ENCODE measurements at places on chromosomes 16 and 17.
A peak's percentile ranks its signal among the peaks of the same experiment; 100 is the strongest.

DNA sequence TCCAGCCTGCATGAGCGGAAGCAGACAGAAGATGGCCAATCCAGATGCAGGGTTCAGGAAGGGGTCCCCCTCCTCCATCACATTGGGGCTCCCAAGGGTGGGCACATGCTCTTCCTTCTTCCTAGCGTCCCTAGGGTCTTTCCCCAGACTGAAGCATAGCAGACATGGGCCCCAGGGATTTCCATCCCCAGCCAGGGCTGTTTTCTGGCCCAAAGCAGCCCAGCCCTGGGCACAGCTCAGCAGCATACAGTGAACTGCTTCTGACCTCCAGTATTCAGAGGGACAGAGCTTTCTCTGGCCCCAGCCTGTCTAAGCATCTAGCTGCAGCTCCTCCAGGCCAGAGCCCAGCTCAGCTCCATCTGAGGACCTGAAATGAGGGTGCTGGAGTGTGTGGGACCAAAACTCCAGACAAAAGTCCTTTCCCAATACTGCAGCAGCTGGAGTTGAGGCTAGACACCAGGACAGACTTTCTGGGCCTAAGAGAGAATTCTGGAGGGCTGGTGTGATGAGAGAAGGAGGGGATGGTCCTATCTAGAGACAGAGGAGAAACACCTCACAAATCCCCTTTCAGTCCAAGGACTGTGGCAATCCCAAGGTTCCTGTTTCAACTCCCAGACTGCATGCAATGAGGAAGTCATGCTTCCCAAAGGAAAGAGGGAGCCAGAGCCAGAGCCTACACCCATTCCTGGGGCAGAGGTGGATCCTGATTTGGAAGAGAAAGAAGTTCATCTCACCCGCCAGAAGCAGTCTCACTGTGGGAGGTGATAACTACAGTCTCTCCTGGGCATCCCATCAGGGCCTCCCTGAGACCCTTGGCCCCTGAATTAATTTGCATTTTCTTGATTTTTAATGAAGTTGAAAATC, 4.5 kb upstream of the FOXN1 start:
- no peak for DNase-seq

DNA sequence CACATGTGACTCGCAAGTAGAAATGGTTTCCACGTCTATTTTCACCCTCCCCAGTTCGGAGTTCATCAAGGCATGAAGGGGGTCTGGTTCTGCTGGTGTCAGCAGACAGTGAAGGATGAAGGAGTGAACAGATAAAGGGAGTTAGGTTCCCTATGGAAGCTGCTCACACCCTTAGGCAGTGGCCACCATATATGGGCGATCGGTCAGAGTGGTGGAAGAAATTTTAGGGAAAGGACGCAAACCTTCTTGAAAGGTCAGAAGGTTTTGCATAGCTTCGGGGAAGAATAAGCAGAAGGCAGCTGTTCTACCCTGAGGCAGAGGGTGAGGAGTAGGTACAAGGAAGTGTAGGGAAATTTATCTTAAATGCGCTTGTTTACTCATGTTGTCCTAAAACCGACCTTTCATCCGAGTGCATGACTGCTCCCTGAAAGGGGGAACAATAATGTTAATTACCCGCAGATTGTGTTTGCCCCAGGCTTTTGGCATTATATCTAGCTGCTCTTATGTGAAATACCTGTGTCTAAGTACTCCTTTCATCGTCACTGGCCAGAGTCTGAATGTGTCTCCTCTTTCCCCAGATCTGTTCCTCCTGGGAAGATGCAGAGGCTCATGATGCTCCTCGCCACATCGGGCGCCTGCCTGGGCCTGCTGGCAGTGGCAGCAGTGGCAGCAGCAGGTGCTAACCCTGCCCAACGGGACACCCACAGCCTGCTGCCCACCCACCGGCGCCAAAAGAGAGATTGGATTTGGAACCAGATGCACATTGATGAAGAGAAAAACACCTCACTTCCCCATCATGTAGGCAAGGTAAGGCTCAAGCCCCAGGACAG, 12.5 kb downstream of the CDH5 start:
- DNase-seq: no peak

- DNase-seq: no peak
These were observed 232.4 kb downstream of the IRX3 start for GRCh38 chr16:54053891-54054820.

GRCh38 chr17:53335443-53335842, 487.3 kb upstream of the KIF2B start:
- no peak for DNase-seq

DNA sequence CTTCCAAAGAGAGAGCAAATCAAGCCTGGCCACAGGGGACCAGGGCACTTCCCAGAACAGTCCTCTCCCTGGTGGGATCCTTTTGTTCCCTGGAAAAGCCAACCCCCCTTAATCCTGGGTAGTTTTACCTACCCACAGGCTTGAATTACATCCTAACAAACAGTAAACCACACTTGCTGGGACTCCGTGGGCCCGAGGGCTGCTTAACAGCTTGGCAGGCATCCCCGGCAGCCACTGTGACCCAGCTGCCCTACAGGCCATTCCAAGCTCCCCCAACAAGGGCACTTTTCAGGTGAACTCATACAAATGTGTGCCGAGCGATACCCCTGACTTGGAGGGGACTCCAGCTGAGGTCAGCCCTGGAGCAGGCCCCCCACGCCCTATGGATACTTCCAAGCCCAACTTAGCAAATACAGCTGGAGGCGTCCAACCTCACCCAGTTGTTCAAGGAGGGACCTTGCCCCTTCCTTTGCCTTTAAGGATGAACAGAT, 26.4 kb downstream of the ADCY9 start:
- DNase-seq: no peak

GRCh38 chr17:39487946-39488345, 26.7 kb downstream of the CDK12 start:
- no peak for DNase-seq

- DNase-seq: peak; percentile 56
These were observed 818 bp upstream of the NRN1L start for GRCh38 chr16:67883872-67884261.

DNA sequence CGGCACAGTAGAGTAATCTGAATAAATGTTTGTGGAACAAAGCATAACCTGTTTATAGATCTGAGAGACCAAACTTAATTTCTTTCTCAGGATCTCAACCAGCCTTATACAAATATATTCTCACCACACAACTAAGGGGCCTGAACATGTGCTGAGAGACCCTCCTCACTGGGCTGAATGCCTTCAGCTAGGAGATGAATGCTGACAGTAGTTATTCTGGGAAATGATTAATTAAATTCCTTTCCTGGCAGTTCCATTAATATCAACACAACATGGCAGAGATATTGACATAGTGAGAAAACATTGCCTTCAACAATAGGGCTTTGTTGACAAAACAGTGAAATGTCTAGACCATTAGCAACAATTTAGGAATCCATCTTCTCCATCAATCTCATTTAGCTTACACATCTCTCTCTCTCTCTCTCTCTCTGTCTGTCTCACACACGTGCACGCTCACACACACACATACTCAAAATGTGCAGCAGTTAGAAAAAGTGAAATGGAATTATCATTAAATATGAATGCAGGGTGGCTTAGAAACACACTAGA, 780.8 kb upstream of the CDH8 start:
- no peak for DNase-seq

DNA sequence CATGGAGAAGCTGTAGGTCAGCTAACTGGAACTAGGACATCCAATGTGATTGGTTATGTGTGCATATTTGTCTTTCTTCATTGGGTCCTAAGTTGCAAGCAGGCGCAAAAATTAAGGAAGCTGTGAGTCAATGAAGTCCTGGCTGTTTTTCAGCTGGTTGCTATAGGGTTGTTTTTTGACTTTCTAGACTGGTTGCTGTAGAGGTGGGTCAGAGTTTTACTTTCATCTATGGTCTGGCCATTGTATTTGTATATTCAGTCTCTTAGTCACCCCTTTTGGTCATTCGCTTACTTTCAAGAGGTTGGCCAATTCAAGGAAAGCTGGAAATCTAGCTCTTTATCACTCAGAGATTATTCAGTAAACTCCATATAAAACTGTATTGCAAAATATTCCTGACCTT, 62.0 kb upstream of the AMZ2 start:
- no peak for DNase-seq

DNA sequence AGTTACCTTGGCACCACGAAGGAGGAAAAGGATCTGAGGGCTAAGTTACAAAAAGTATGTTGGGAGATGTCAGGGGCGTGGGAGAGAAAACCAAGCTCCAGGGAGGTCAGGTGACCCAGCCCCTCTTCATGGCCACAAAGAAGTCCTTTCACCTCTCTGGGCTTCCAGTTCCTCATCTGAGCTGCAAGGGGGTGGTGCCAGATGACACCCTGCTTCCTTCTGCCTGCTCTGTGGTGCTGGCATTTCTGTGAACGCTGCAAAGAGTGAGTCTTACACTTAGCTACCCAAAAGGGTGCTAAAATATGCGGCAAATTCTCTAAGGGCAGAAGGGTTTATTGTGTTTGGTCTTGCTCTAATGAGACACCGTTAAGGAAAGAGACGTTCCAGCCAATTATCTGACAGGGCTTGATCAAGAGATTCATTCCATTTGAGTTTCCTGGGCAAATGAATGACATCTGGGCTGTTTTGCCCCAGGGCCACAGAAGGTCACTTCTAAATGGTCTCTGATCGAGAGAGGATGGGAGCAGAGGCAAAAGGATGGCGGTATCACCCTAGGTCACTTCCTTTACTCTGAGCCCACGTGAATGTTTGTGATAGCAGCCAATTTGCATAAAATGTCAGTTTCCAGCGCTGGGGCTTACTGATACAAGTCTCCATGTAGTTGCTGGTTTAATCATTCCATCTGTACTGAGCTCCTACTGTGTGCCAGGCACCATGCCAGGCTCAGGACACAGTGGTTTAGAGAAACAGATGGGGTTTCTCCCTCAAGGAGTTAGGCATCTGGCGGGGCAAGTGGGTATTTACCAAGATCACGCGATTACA, 210.2 kb downstream of the KATNIP start:
- no peak for DNase-seq

GRCh38 chr17:35764123-35764991, 3.7 kb downstream of the C17orf50 start:
- DNase-seq: peak; percentile 71

DNA sequence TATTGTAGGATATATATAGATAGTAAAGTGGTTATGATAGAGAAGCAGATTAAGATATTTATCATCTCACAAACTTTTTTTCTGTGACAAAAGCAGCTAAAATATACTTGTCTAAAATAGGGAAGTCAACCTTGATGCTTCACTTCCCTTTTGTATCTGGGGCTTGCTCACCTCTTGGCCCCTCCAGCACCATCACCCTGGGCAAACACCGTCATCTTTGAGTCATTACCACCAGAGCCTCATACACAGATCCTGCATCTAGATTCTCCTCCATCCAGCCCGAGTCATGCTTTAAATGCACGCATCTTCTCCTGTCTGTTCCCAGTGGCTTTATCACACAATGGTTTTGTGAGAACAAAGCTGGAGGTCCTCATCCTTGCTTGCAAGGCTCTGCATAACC, 1062.7 kb upstream of the EEF2KMT start:
- DNase-seq: no peak

DNA sequence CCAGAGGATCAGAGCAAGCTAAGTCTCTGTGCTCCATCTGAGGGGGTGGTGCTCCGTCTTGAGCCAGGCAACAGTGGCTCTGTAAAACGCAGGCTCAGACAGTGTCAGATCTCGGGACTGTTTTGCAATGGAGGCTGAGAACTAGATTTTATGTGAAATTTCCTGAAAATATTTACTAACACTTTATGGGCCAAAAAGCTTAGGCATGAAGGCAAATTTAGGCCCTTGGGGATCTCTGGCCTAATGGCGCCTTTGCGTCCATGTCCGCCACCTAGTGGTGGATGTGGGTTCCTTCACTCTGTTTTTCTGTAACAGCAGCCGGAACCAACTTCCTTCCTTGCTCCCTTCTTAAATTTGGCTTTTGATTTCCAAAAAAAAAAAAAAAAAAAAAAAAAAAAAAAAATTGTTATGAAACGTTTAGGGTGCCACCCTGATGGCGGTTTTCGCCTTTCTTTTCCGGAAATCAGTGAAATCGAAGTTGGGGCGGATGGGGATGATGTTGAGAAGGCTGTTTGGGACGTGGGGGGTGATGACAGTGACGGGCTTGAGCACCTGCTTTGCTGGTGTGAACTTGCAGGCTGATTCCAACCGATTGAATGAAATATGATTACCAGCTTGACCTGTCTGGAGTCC, 14.0 kb upstream of the ELAC2 start:
- peak; percentile 9 for DNase-seq

DNA sequence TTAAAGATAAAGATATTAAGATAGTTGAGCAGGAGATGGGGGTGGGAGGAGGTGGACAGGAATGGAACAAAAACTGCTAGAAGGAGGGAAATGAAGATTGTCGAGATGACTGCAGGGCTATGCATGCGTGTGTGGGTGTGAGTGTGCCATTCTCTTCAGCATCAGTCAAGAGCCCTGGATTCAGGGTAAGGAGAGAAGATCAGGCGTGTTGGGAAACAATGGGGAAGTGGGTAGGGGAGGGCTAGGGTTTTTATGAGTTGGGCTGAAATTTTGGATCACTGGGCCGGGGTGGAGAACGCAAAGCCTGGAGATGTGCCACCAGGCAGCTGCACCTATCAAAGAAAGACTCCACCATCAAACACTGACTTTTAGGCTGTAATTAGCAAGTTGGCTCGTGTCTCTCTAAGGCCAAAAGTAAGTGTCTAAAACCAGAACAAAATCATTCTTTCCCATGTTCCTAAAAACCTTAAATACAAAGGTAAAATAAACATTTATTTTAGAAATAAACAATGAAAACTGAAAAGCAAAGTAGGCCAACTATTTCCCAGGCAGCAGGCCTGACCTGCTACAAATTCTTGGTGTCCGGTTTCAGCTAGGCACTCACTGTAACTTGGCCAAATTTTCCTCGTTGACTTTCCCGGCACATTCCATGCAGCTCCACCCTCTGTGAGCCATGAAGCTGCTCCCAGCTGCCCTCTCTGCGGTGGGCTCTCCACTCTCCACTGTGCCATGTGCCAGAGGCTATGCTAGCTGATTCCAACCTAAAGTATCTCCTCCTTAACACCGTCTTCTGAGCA, 4.2 kb downstream of the CDRT4 start:
- no peak for DNase-seq

DNA sequence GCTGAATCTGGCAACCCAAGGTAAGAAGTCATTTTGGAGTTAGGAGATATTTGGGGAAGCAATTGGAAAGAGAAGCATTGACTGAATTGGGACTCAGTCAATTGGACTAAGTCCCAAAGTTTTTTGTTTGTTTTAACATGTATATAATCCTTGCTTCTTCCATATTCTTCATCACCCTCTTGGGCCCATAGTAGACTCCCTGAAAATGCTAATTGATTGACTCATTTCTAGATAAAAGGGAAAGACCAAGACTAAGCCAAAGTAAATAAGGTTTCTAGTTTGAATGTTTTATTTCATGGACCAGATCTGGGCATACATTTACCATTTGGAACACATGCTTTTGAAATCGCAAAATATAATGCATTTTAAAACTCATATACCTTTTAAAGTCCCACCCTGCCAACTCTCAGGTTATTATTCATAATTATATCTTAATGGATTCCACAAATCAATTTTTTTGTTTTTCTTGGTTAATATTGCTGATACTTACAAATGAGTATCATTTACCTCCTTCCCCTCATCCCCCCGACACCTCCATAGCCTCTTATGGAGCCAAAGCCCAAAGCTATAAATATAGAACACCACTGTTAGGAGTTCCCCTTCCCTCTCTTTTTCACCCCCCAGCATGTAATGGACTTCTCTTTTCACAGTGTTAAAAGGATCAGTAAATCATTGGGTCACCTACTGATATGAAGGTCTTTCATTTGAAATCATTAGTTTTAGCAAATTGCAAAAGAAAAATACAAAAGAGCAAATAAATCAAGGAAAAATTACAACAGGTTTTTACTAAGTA, 674.0 kb upstream of the SOX9 start:
- no peak for DNase-seq

Data from activated CD8-positive, alpha-beta memory T cell treated with anti-CD3 and anti-CD28 coated beads for 4 hours (primary cell).